SHP77 (cell line): ENCODE measurements at places on chromosomes 3 and 15.
A peak's percentile ranks its signal among the peaks of the same experiment; 100 is the strongest.

GRCh38 chr3:8539419-8539818, 37.8 kb downstream of the LMCD1 start:
- DNase-seq = no peak

DNA sequence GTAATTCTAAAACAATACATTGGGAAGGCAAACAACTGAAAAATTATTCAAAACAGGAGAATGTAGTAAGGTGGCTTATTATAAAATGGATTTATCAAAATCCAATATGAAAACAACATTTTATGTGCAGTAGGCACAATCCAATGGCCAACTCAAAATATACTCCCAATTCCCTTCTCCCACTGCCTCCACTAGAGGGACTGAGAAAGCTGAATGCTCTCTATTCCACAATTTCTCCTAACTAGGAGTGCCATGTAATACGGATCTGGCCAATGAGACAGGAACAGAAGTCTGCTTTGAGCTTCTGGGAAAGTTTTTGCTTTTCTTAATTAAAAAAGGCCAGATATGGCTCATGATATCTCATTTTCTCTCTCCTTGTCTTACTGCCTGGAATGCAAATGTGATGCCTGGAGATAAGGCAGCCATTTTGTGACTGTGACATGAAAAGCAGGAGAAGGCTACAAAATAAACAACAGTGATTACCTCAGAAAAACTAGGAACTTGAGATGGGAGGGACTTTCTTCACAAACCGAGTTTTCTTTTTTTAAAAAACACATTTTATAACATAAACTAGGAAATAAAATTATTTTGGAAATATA, 18.8 kb upstream of the VGLL4 start:
- DNase-seq = no peak

DNA sequence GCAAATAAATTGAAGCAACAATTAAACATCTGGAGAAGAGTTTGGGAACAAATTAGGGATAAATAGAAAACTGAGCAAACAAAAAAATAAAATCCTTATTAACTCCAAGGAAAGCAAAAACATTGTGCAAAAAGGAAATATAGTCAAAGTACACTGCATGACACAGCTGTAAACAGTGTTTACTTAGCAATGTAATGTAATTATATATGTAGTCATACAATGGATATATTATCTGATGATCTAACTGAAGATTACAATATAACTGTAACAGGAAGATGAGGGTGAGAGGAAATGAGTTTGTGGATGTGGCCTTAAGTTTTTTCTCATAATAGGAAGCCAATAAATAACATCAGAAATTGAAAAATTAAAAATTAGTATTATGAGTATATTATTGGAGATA, 42.5 kb downstream of the SCN10A start:
- no peak for DNase-seq

GRCh38 chr3:174822320-174822719, 36.8 kb upstream of the NAALADL2 start:
- no peak for DNase-seq

- no peak for DNase-seq
Measured at GRCh38 chr15:73075160-73075859, 23.0 kb downstream of the NEO1 start.

- no peak for DNase-seq
Measured at GRCh38 chr3:38325256-38325655, 21.3 kb upstream of the XYLB start.

DNA sequence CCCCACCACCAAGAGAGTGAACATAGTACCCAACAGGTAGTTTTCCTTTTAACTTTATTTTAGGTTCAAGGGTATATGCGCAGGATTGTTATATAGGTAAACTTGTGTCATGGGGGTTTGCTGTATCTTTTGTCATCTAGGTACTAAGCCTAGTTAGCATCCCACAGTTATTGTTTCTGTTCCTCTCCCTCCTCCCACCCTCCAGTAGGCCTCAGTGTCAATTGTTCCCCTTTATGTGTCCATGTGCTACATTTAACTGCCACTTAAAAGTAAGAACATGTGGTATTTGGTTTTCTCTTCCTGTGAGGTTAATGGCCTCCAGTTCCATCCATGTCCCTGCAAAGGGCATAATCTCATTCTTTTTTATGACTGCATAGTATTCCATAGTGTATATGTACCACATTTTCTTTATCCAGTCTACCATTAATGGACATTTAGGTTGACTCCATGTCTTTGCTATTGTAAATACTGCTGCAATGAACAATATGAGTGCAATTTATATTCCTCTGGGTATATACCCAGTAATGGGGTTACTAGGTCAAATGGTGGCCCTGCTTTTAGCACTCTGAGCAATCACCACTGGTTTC, 66.2 kb downstream of the ST3GAL6 start:
- DNase-seq = no peak

GRCh38 chr3:42702066-42702951, at the start of gene HHATL:
Gene HHATL (minus strand): TSS chr3:42702798. CDS start chr3:42700826, 1,972 bp downstream.
- peak; percentile 20 for DNase-seq

GRCh38 chr3:164007765-164008164, 1070.5 kb downstream of the SI start:
- no peak for DNase-seq

- peak; percentile 3 for DNase-seq
Measured at GRCh38 chr15:93018574-93018973, 70.4 kb downstream of the RGMA start.

- no peak for DNase-seq
Measured at GRCh38 chr15:96410175-96411055, 79.9 kb downstream of the NR2F2 start.

DNA sequence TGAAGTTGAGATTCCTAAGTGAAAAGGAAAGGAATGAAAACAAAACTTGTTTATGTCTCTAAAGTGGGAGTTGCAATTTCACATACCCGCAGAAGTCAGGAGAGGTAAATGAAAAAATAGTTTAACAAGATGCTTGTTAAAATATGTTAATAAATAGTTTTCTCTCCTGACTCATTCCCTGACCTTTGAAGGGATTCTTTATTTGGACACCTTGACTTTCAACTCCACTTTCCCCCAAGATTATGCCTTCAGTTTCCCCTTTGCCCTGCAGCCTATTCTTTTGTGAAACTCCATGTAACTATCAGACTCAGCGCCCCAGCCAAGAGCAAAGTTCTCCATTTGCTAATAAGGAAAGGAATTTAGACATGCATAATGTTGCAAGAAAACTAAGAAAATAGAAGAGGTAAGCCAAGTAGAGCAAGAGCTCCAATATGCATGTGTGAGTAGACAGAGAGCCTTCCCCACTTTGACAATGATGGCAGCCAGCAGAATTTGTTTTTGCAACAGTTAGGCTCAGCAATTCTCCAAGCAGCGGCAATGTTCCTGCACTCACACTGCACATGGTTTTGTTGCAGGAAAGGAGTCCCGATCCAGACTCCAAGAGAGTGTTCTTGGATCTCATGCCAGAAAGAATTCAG, 61.2 kb downstream of the CD200 start:
- no peak for DNase-seq

DNA sequence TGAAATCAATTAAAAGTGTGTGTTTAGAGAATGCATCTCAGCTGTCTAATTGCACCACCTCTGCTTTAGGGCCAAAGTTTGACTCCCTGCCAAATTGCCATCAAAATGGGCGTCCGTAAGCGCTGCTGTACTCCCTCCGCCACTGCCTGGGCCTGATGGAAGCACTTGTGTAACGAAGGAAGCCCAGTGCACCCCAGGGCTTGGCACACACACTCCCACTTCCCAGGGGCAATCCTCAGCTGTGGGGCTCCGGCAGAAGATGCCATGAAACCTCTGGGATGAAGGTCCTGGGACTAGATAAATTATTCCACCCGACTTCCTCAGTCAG, 137.8 kb downstream of the RORA start:
- DNase-seq = no peak

DNA sequence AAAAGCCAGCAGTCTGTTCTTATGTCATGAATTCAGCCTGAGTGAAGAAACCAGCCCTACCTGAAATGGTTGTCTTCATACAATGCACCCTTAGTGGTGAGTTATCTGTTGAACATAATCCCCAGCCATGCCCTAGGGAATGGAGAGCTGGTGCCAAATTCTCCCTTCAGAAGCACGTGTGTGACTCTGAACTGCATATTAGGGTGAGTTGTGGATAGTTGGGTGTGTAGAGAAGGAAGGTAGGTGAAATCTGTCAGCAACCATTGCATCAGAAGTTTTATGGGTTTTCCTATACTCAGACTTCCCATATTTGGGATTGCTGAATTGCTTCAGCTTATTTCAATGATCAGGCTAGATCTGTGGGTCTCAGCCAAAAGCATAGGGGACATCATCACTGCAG, 46.5 kb upstream of the TP63 start:
- no peak for DNase-seq

DNA sequence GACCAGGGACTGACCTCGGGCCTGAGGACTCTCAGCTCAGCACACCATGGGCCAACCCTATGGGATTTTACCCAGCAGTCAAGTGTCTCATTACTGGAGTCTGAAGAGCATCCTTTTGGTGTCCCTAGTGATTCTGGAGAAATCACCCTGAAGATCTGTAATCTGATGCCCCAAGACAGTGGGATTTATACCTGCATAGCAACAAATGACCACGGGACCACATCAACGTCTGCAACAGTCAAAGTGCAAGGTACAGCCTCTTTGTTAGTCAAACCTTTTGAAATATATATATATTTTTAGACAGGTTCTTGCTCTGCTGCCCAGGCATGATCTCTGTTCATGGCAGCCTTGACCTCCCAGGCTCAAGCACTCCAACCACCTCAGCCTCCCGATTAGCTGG, 34.2 kb upstream of the UMPS start:
- DNase-seq = no peak

GRCh38 chr3:35864871-35865270, 225.5 kb downstream of the ARPP21 start:
- DNase-seq = no peak

- peak; percentile 7 for DNase-seq
Measured at GRCh38 chr3:85342915-85343314, 384.1 kb downstream of the CADM2 start.

GRCh38 chr3:190666821-190667220, 152.9 kb downstream of the IL1RAP start:
- DNase-seq = no peak

DNA sequence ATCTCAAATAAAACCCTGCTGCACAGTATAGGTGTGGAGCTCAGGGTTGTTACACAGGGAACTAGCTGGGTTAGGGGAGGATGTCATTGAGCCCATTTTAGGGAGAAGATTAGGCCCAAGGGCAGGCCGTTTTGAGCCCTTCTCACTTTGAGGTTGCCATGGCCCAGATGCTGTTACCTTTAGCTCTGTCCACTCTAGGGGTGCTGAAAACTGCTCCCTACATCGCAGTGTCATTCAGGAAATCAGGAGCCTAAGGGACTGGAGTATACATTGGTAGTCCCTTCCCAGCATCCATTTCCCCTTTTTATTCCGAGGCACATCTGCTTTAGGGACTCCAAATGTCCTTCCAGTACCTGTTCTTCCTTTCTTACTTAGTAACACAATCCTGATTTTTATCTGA, 79.0 kb upstream of the SELENOK start:
- no peak for DNase-seq

DNA sequence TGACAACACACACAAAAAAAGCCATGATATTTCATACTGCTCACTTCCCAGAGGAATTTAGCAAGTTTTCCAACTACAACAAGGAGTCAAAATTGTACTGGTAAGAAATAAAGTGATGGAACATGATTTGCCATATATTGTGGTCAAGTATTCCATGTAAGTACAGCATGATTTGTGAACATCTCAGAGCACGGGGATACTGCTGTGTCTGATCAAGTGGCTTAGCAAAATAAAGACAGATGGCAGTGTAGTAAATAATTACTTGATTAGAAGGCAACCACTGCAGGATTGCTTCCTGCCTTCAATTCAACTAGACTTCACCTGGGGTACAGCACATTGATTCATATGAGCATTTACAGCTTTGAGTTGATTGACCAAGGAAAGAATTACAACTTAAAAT, 51.6 kb upstream of the DUT start:
- no peak for DNase-seq

DNA sequence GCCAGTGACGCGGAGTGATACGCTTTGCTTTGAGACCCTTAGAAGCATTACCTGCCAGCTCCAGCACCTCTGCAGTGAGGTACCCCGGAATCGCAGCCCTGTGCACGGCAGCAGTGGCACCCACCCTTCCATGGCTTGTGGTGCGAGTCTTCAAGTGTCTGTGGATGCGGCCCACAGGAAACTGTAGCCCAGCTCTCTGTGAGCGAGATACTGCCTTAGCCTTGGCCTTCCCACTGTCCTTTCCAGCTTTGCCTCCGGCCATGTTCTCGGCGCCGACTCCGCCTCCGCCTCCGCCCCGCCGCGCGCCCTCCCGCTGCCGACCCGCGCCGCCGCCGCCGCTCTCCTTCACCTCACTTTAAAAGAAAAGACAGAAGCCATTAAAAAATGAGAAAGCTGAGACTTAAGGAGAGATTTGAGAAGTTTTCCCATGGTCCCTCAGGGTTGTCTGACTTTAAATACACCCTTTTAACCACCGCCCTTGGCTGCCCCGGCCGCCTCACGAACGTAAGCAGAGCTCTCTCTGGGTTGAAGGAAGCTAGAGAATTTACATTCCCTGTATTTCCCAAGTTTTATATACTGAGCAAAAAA, 78.5 kb upstream of the FAM174B start:
- no peak for DNase-seq

GRCh38 chr3:138042043-138042442, 32.1 kb downstream of the CLDN18 start:
- no peak for DNase-seq

DNA sequence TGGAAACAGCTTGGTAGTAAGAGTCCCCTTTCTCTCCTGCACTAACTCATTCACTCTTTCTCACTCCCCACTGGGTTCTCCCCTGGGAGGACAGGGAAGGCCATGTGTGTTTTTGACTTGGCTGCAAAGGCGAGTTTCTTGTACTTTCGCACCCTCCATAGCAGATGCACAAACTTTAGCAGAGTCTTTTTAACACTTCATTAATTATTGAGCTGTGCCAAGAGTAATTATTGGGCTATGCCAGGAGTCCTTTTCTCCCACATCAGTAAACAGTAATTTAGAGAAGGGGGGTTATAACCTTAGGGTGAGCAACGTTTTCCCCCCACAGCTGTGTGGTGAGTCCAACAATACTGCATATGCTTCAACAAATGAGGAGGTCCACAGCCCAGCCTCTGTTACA, 224.4 kb upstream of the ATP11B start:
- no peak for DNase-seq

DNA sequence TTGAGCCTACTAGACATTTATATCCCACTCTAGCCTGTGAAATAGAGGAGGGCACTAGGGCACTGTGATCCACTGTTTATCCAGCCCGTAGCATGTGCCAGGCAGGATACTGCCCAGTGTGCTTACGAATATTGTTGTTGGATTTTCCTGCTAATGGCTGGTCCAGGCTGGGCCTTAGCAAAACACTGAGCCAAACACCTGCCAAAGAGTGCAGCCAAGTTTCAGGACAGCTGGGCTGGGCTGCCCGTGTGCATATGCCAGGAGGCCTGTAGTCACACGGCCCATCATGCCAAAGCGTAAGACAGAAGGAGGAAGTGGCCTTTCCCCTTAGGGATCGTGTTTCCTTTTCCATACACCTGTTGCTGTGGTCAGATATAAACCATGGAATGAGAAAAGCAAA, 54.5 kb upstream of the ABHD10 start:
- peak; percentile 86 for DNase-seq
